ENCODE measurements at places on chromosomes 3 and 15.

- no peak for DNase-seq
Observed at GRCh38 chr3:137201066-137201465, 243.3 kb downstream of the IL20RB start.

DNA sequence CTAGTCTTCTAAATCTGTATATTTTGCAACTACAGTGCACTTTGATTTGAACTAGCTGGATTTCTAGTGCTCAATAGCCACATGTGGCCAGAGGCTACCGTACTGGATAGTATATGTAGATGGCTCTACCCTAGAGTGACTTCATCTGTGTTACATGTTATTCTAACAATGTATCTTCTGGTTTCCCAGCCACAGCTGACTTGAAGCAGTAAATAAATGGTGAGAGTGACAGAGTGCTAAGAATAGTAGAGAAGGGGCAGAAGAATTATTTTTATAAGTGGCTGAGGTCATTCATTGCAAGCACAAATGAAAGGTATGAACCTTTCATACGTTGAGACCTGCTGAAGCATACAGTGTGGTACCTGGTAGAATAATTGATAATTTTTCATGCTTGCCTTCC lies 30.9 kb downstream of the KAT2B start:
- DNase-seq, result no peak

DNA sequence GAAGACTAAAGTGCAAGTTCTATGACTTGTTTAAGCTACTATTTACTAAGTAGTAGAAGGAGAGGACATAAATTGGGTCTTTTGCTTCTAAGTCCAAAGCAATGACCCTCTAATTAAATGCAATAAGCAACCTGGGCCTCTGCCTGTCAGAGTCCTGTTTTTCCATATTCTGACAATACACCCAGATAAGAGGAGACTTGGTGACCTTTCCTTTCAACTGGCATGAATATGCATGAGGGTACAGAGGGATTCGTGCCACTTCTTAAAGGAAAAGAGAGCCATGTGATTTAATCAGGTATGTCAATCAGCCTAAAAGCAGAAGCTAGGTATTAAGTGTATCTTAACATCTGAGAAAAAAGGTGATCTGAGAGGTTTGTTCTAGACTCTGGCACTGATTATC lies 50.7 kb upstream of the FGF7 start:
- DNase-seq, result no peak

DNA sequence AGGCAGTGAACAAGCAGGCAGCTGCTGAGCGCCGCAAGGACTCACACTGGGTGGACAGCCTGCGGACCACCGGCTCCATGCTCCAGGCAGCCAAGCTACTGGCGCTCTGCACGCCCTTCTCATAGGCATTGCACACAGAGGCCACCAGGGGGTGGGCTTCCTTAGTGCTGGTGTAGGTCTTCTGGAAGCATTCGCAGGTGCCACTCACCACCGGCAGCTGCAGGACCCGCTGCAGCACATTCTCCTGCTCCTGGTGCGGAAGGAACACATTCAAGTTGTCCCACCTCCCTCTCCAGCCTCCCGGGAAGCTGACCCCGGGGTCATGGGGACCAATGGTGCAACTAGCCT lies 6.0 kb downstream of the PLIN1 start:
- peak; percentile 3 for DNase-seq

DNA sequence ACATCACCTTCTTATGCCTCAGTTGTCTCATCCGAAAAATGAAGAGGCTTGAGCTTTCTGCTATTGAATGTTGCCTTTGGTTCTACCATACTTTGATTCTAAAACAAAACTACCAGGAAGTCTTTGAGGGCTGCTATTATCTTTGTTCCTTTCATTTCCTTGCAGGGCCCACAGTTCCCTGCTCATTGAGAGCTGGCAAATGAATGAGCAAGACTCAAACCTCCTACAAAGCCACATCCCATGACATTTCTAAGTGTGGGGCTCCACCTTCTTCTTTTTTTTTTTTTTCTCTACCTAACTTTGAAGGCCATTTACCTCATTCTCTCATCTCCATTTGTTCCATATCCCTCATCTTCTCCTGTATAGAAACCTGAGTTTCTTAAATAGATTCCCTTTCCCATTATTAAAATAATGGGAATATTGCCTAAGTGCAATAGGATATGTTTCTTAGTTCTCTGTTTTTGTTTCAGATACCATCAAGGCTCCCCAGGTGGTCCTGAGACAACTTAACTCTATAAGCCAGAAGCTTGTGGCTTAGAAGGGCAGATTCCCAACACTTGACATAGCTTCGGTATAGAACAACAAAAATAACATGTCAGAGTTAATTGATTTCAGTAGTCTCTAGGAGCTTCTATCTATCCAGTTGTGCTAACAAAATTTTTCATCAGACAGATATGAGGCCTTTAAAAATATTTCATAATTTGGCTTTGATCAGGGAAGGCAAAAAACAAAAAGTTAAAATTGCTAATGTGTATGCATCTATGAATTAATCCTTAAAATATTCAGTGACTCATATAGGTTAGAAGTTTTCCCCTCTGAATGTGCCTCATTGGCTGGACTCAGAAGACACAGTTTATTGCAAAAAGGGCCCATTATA lies 951.6 kb downstream of the TUSC7 start:
- DNase-seq, result no peak
